Stimulated activated CD8-positive, alpha-beta memory T cell treated with anti-CD3 and anti-CD28 coated beads, Interleukin-15, amount 100 ng/mL, for 1 hour (primary cell): ENCODE measurements at places on chromosomes 1 and 21.
A peak's percentile ranks its signal among the peaks of the same experiment; 100 is the strongest.

- DNase-seq = no peak
Measured at GRCh38 chr1:209850342-209850979, 22.7 kb downstream of the UTP25 start.

GRCh38 chr1:119838236-119838635, 27.0 kb upstream of the REG4 start:
- no peak for DNase-seq

GRCh38 chr21:40587736-40588346, 259.1 kb downstream of the DSCAM start:
- no peak for DNase-seq

- DNase-seq = no peak
Measured at GRCh38 chr1:41578712-41579335, 94.3 kb upstream of the EDN2 start.

DNA sequence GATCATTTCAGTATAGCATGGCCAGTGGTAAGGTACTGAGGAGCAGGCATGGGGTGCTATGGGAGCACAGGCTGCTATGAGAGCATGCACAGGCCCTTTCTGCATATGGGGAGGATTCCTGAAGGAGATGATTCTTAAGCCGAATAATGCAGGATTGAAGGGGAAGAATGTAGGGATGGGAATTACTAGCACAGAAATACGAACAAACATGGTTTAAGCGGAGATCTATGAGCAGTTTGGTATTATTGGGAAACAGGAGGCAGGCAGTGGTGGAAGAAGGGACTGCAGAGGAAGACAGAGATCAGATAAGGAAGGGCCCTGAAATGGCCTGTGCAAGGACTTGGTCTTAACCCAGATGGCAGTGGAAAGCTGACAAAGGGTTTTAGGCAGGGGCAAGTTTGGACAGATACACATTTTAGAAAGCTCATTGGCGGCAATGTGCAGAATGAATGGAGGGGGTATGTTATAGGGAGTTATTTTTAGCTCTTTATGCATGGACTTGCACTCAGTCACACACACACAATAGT, 1.7 kb downstream of the OSCP1 start:
- no peak for DNase-seq

GRCh38 chr1:53340660-53341520, 13.0 kb upstream of the LRP8 start:
- no peak for DNase-seq

- no peak for DNase-seq
Measured at GRCh38 chr1:237111807-237112206, 69.8 kb downstream of the RYR2 start.

DNA sequence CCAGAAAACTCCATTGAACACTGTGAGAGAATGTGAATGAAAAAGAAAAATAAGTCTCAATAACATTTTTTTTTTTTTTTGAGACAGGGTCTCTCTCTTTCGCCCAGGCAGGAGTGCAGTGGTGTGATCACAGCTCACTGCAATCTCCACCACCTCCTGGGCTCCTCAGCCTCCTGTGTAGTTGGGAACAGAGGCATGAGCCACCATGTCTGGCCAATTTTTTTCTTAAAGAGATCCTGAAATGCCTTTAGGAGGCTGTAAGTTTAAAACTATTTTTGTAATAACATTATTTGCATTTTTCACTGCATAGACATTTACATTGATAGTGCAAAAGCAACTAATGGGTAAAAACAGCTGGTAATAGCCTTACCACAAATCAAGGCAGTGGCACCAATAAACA, 35.3 kb downstream of the GDAP2 start:
- DNase-seq = no peak

GRCh38 chr1:234963180-234963903, 165.3 kb downstream of the TOMM20 start:
- peak; percentile 62 for DNase-seq

- no peak for DNase-seq
Measured at GRCh38 chr21:36835383-36835795, 131.1 kb downstream of the HLCS start.

- no peak for DNase-seq
Measured at GRCh38 chr1:223421025-223421424, 27.8 kb downstream of the CCDC185 start.

DNA sequence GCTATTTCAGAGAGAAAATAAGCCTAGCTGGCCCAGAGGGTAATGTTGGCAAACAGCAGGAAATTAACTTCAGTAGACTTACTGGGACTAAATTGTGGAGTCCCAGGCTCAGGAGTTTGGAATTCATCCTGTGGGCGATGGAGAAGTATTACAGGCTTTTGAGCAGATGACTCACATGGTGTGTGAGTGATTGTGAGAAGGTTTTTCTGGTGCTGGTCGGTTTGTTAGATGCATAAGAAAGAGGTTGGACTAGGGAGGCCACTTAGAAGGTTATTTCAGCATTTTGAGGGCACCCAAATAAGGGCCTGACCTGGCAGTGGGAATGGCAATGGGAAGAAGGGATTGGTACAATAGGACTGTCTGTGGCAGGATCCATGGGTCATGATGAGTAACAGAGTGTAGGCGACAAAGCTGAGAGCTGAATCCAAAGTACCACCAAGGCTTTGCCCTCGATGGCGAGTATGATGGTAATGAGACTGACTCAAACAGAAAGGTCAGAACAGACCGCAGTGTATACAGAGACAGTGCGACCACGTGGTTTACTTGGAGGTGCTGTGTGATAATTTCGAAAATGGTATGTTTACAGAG, 69.2 kb upstream of the KIF26B start:
- DNase-seq = no peak

DNA sequence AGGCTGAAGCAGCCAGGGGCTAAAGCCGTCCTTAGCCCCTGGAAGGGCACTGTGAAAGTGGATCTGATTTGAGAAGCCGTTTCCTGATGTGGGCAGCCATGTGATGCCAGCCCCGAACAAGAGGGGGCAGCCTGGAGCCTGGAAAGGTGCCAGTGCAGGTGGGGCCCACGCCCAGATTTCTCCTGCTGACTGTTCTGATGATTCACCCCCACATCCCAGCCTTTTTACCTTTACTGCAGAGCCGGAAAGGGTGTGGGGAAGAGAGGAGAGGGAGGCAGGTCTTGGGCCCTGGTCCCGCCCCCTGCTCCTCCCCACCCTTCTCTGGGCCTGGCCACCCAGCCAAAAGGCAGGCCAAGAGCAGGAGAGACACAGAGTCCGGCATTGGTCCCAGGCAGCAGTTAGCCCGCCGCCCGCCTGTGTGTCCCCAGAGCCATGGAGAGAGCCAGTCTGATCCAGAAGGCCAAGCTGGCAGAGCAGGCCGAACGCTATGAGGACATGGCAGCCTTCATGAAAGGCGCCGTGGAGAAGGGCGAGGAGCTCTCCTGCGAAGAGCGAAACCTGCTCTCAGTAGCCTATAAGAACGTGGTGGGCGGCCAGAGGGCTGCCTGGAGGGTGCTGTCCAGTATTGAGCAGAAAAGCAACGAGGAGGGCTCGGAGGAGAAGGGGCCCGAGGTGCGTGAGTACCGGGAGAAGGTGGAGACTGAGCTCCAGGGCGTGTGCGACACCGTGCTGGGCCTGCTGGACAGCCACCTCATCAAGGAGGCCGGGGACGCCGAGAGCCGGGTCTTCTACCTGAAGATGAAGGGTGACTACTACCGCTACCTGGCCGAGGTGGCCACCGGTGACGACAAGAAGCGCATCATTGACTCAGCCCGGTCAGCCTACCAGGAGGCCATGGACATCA, at the start of gene SFN:
Gene SFN, plus strand, starts transcription at position 369 of the 904 bp plus-strand sequence. Its CDS starts 64 bp downstream, at position 433.
- no peak for DNase-seq

DNA sequence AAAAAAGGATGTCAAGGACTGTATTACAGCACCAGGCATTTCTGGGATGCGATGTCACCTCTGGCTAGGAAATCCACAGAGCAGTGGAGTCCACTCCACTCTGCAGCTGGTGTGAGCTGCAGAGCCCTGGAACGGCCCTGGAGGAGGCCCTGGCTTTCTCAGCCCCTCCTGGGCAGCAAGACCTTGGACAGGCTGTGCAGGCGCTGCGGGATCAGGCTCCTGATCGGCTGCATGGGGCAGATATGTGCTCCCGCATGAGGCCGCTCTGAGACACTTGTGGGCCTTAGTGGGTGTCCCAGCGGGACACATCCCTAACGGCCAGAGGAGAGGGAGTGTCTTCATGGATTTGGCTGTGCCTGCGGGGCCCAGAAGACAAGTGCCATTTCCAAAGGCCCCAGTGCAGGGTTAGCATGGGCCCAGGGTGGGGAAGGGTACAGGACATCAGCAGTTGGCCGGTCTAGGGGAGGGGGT, 6.2 kb downstream of the DNMT3L start:
- no peak for DNase-seq

- DNase-seq = no peak
Measured at GRCh38 chr21:44383216-44383615, 29.8 kb downstream of the TRPM2 start.

DNA sequence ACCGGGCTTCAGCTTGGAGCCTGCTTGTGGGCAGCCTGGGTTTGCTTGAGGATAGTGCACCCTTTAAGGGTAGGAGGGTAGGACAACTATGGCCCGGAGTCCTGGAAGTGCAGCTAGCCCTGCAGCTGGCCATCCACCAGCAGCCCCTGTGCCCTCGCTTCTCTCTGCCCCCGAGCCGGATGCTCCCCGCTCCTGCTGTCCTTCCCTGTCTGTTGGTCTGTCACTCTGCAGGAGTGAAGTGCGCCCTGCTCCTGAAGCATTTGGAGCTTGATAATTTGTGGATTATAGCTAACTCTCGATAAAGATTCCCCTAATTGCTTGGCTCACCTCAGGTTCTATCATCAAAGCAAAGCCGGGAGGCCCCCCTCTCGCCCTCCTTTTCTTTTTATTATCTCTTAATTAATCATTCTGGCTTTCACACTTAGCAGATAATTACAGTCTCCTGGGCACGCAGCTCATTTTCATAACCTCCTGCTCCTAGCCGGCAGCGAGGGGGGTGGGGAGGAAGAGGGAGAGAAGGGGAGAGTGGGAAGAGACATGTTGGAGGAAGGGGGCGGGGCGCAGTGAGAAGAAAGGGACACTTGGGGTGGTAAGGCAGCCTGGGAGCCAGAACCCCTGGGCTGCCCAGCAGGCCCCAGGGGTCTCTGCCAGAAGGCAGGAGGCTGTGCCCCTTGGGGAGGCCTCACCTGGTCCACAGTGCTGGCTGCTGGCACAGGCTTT, 14.4 kb downstream of the KIRREL1 start:
- DNase-seq = no peak

GRCh38 chr1:215376544-215377264, 190.4 kb upstream of the KCTD3 start:
- no peak for DNase-seq

- no peak for DNase-seq
Measured at GRCh38 chr1:116401646-116402176, 28.7 kb downstream of the ATP1A1 start.

GRCh38 chr1:172447641-172448040, 3.8 kb upstream of the PIGC start:
- no peak for DNase-seq

GRCh38 chr1:151472856-151473731, 13.8 kb upstream of the POGZ start:
- DNase-seq = no peak

DNA sequence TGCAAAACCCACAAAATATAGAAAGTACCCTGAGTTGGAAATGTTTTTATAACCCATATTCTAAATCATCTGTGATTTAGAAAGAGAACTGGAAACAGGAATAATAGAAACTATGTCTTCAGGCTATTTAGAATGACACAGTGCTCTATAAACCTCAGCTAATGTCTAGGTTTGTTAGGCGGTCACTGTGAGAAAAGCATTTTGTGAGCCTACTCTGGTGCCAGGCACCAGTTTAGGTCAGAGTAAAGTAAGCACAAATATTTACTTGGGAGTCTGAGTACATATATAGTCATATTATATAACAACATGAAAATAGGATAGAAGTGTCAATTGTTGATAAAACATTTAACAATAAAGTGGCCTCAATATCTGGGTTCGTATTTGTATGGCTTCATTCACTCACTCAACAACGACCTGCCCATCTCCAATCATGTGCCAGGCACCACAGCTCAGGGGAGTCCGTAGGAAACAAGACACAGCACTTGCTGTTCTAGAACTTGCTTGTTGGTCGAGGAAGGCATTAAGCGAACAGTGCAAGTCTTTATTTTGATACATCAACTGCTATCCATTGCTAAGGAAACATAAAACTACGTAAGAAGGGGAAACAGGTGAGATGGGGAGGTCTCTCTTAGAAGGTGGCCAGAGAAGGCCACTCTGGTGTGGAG, 37.2 kb downstream of the GNB1 start:
- DNase-seq = no peak

DNA sequence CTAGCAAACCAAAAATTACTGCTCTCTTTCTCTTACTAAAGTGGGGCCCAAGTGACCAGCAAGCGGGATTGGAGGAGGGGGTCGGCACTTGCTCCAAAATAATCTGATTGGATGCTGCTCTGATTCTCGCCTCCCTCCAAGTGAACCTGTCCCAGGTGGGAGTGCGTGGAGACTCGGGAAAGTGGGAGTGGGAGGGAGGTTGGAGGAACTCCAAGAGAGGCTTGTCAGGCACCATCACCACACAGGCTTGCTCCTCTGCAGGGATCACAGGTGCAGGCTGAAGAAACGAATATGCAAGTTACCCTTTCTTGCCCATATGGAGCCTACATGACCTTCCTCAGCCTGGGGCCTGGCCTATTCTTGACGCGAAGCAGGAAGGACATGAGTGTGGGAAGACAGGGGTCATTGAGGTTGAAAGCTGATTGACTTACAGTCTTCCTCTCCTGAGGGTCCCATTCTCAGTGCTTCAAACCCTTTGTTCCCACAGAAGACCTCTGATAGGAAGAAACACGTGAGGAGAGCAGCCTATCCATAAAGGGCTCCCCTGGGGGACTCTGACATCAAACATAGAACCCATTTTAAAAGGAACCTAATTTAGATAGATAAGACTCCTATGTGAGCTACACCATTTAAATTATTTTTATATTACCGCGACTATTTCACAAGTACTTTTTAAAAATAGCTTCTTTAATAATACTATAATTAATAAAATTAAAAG, 14.2 kb downstream of the RGS8 start:
- DNase-seq = no peak

DNA sequence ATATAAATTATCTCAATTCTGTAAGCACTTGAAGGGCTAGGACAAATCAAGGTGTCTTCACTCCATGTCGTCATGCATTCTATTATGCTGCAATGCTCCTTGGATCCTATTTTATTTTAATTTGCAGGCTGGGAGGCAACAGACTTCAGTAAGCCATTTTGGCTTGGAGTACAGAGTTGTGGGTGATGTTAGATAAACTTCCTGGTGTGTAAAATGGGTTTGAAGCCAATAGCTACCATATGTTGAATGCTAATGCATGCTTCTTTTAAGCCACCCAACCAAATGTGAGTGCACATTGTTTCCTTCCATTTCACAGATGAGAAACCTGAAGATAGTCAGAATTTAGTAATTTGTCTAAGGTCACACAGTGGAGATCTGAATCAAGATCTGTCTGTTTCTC, 482.8 kb downstream of the DISC1 start:
- DNase-seq = no peak
